ENCODE measurements at places on chromosomes 2 and 18. TPM values are rescaled to one million over a fixed set of nuclear protein-coding genes. Genes with fewer than 3 reads are reported as not detected.

GAL3ST2 gene
- total RNA-seq: not detected

MOGAT1 gene
- total RNA-seq: not detected

FBXO41 gene
- total RNA-seq: 1.7 TPM

IER3IP1 gene
- total RNA-seq: 8.3 TPM

CENPA gene
- total RNA-seq: 0.87 TPM

SP9 gene
- not detected for total RNA-seq

GCKR gene
- 0.44 TPM for total RNA-seq

SERPINB5 gene
- total RNA-seq: not detected

SIX3 gene
- not detected for total RNA-seq

FZD7 gene
- 24.4 TPM for total RNA-seq

TCF23 gene
- total RNA-seq: 0.10 TPM

SAG gene
- not detected for total RNA-seq
